ENCODE measurements at places on chromosomes 13 and 19.

- no peak for DNase-seq
Observed at GRCh38 chr13:50928102-50928501, 18.5 kb downstream of the RNASEH2B start.

DNA sequence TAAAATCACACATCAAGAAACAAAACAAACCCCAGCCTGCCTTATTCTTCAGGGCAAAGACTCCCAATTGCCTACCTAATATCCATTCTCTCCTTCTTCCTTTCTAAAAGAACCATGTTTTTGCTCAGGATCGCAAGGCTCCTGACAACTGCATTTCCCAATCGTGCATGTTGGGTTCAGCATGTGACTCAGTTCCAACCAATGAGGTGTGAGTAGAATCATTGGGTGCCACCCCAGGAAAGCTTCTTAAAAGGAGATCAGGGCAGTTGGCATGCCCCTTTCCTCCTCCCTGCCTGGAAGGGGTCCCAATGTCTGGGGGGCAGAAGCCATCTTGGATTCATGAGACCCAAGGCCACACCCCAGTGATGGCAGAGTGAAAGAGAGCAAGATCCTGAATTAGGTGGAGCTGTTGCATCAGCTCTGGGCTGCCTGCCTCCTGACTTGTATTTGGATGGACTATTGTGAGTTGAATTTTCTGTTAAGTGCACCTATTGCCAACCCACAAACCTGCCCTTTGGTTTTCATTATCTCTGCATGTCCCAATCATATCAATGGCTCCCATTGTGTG, 26.0 kb upstream of the UBAC2 start:
- DNase-seq, result no peak

GRCh38 chr19:45446295-45446694, 21.5 kb upstream of the FOSB start:
- DNase-seq, result no peak

DNA sequence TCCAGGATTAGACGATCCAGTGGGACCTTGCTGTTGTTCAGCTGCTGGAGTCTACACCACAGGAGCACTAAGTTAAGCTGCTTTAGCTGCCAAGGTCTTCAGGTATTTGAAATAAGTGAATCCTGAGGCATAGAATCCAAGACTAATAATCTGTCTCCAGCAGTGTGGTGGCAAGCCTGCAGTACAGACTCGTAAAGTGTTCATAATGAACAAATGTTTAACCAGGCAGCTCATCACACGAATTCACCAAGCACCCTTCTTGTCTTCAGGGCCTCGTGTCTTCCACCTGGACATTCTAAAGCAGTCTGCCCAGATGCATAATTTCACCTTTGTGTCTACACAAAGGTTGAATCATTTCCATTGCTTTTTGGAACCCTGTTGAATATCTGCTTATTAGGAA, 5.3 kb downstream of the ATP11A start:
- DNase-seq, result no peak

GRCh38 chr19:55321466-55322137, 3.5 kb downstream of the TMEM150B start:
- no peak for DNase-seq

- DNase-seq, result no peak
Observed at GRCh38 chr13:95745752-95746151, 68.8 kb downstream of the DNAJC3 start.

DNA sequence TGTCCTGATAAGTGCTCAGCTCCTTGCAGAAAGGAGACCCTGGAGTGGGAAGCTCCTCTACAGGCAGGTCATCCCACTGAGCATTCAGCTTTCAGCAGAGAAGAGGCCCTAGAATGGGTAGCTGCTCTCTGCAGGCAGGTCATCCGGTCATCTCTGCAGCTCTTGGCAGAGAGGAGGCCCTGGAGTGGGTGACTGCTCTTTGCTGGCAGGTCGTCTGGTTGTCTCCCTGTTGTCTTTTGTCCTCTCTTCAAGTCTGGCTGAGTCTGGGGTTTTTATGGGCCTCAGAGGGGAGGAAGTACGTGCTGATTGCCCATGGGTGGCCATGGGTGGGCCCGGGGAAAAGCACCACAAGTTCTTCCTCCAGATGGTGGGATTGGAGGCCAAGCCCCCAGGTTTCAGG, 250.3 kb upstream of the EDNRB start:
- no peak for DNase-seq

GRCh38 chr13:35909091-35909490, 222.1 kb downstream of the DCLK1 start:
- no peak for DNase-seq

GRCh38 chr19:33804021-33804799, 7.5 kb downstream of the KCTD15 start:
- no peak for DNase-seq

DNA sequence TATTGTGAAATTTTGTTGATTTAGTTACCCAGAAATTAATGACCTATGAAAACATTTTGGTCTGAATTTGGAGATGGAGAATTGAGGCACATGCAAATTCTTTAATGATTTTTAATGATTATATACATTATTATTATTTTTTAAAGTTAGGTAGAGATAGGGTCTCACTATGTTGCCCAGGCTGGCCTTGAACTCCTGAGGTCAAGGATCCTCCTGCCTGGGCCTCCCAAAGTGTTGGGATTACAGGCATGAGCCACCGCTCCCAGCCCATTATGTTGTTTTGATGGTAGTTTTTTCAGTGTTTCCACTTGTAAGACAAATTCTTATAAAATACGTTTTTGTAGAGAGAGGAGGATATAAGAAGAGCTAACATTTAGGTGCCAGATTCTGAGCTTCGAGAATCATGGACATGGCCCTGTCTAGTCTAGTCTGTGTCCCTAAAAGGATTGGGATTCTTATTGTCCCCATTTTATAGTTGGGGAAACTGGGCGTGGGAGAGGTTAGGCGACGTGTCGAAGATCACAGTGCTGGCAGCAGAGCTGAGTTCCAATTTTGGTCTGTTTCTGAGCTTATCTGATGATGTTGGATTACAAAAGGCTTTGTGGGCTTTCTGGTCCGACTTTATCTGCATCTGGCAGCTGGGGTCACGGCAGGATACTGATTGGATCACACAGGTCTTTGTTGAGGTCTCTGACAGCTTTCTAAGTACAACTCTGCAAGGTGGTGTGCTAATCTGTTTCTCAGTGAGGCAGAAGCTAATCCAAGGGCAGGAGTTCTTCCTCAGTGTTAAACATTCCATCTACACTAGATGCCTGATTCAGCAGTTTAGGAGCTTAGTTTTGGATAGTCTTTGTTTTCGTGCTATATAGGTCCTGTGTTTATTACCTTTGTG, 7.5 kb upstream of the WDR88 start:
- DNase-seq, result no peak

Data from activated gamma-delta T cell treated with Interleukin-2 at 50 U/mL for 16 hours (primary cell).